ENCODE measurements at places on chromosomes 6 and 20.

- DNase-seq, result no peak
Measured at GRCh38 chr6:37936906-37937305, 117.4 kb downstream of the ZFAND3 start.

- no peak for DNase-seq
Measured at GRCh38 chr6:129370268-129370916, 339.6 kb downstream of the ARHGAP18 start.

DNA sequence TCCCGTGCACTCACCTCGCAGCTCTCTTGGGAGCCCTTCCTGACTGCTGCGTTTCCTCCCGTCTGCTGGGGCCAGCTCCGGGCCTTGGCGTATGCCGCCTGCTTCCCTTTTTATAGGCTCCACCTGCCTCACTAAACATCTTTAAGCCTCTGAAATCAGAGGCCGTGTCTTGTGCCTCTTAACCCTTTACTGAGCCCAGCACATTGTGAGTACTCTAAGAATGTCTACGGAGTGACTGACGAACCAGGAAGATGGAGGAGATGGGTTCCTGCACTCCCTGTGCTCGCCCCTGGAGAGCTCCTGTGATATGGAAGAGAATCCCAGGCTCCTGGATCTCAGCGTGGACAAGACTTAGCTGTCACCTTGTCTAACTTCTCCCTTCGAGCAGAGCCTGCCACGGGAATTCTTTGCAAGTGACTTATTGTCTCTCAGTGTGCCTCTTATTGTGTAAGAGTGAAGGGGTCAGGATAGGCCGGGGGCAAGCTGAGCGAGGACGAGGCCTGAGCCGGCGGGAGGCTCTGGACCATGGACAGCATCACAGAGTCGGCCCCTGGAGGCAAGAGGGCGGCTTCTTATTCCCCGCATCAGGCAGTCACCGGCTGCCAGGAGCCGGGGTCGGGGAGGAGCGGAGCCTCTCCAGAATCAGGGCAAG lies 70.9 kb upstream of the CCDC167 start:
- DNase-seq, result no peak

DNA sequence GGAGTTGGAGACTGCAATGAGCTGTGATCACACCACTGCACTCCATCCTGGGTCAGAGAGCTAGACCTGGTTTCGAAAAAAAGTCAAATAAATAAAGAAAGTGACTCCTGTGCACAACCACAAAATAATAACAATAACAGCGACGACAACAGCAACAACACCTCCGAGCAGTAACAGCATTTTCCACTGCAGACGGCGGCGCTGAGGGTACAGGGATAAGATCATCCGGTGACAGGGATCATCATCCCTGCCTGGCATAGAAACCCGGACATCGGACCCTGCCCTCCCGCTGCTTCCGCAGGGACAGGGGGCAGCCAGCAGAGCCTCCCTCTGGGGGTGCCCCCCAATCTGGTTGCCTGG lies 11.5 kb downstream of the SRXN1 start:
- no peak for DNase-seq

GRCh38 chr6:12262236-12263061 lies 27.7 kb upstream of the EDN1 start:
- DNase-seq, result no peak

DNA sequence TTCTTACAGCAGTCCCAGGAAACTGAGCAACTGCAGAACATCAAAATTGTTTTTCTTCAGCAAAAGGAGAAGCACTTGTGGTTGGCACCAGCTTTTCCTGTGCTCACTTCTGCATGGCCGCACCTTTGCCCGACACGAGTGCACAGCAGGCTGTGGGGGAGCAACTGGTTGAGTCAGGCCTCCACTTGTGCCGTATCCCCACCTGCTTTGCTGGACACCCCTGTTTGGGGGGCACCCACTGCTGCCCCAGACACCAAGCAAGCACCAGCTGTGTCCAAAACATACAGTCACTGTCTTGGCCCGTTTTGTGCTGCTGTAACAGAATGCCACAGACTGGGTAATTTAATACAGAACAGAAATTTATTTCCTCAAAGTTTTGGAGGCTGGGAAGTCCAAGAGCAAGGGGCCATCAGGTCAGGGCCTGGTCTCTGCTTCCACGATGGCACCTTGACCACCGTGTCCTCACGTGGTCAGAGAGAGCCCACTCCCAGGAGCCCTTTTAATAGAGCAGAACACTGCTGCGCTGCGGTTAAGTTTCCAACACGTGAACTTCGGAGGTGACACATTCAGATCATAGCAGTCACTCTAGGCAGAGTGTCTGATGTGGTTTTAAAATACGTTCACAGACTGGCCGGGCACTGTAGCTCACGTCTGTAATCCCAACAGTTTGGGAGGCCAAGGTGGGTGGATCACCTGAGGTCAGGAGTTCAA lies 8.7 kb upstream of the GMEB2 start:
- DNase-seq, result no peak

DNA sequence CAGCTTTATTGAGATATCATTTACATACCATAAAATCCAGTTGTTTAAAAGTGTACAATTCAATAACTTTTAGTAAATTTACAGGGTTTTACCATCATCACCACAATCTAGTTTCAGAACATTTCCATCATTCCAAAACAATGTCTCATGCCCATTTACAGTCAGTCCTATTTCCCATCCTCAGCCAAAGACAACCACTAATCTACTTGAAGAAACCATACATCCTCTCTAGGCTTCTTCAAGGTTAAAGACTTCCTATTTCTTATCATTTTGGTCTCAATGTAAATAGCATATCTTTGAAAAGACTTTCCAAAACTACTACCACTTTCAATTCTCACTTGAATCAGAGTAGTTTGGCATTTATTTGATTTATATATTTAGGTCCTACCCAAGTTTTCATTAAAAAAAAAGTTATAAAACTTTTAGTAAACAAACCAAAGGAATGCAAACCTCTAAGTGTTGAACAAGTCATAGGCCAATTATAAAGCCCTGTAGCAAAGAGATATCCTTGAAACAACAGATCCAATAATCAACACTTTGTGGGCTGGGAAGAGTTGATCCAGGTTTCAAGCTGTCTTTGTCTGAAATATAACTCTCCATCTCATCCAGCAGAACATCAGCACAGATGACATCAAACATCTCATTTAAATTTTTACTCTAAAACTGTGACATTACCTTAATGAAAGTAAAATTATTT lies 211.3 kb upstream of the RUNX2 start:
- DNase-seq, result no peak

GRCh38 chr6:80477591-80477990 lies 371.1 kb downstream of the BCKDHB start:
- no peak for DNase-seq

DNA sequence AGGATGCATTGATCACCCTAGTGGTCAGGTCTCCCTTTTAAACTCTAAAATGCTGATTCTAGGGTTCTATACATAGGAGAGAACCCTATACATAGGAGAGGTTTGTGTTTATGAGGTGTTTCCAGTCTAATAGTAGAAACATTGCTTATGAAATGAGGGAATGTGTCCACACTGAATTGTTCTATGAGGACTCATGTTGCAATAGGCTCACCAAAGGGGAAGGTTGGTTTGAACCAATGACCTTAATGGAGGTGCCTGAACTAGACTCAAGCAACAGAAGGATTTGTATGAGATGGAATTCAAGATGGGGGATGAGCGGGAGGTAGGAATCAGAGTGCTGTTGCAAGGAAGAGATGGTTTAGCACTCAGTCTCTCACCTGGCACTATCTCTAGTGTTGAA lies 33.5 kb upstream of the UBR2 start:
- DNase-seq, result no peak

GRCh38 chr6:164628302-164628931 lies 681.0 kb downstream of the C6orf118 start:
- no peak for DNase-seq

GRCh38 chr6:35669451-35670045 lies 19.2 kb downstream of the FKBP5 start:
- DNase-seq, result no peak

DNA sequence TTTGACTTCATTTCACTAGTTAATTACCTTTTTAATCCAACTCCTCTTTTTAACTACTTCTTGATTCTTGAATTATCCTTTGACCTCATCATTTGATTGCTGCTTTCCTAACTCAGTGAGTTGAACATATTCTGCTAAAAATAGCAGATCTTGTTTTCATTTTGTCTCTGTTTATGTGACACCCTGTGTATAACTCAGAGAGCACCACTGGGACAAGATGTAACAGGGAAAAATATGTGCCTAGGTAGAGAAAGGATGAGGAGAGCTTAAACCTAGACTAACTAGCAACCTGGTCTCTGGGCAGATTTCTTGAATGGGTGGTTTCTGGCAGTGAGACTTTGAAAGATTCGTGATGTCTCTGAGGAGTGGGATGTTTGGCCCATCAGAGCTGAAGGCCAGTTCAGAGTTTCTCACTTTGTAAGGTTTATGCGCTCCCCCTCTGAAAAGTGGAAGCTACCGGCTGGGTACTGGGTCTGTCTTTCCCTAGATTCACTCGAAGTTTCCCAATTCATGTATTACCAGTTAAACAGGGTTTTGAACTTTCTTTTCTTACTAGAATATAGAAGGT lies 61.8 kb downstream of the TPD52L1 start:
- DNase-seq, result no peak

DNA sequence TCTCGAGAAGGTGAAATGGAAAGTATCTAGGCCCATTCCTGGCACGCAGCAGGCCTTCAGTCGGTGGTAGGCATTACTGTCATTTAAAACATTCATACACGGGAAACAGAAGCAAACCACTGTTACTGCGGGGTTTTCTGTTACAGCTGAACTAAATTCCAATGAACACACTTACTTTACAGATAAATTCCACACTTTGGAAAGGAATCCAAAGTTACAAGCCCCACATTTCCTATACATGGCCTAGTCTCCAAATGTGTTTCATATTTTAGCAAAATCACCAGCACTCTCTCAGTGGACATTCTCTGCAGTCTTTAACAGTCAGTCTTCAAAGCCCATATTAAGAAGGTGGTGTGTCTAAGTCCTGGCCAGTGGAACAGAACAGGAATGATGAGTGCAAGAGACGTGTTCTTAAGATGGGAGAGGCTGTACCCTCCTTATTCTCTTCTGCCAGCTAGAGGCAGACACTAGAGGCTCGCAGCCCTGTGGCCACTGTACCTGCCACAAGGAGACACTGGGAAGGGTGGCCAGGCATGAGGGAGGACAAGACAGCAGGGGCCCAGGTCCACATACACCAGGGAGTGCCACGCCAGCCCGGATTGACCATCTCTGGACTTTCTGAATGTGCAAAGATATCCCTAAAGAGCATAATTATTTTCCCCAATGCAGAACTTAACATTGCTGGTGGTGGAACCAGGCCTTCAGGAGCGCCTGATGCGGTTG lies 76.4 kb downstream of the CDC5L start:
- DNase-seq, result no peak

DNA sequence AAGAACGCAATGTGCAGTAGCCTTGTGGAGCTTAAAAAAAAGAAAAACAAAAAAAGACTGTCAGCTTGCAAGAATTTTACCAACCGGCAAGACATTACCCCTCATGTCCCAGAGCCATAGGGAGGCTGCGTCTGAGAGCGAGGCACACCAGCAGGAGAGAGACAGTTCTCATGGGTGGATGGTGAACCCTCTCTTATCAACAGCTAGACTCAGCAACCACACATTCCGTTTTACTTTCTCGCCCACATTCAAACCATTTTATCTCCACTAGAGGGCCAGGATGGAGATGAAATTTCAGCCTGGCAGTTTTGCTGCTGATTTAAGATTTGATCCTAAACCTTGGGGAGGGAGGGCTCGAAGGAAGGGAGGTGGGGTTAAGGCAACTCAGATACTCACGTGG lies 247.0 kb downstream of the ATXN1 start:
- no peak for DNase-seq

DNA sequence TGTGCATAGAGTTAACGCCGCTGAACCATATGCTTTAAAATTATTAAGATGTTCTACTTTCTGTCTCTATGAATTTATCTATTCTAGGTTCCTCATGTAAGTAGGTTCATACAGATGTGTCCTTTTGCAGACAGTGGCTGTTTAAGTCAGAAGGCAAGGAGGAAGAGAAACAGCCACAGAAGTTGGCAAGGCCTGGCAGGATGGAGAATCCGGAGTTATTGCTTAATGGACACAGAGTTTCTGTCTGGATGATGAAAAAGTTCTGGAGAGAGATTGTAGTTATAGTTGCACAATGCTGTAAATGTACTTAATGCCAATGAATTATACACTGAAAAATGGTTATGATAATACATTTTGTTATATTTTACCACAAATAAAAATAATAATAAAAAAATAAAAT lies 283.6 kb upstream of the CNR1 start:
- no peak for DNase-seq

DNA sequence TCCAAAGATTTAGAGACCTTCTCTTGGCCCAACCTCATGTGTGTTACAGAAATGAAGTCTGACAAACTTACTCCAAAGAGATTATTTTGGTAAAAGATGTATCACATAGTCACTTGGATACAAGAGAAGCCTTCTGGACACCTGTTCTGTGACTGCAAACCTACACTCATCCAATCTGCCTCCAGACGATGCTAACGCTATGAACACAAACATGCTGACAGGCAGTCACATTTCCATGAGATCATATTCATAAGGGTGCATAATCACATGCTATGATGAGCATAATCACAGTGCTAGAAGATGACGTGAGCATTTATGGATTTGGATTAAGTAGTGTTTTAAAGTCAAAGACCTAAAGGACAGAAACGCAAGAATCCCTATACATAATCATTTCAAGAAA lies 340.2 kb downstream of the HACE1 start:
- no peak for DNase-seq
